NK-92 treated with Interleukin-12 subunit alpha and Interleukin-12 subunit beta, amount 100 ng/mL, for 24 hours (cell line): ENCODE measurements at places on chromosomes 4 and X.

- DNase-seq = no peak
Observed at GRCh38 chr4:41156574-41156973, 57.8 kb downstream of the APBB2 start.

DNA sequence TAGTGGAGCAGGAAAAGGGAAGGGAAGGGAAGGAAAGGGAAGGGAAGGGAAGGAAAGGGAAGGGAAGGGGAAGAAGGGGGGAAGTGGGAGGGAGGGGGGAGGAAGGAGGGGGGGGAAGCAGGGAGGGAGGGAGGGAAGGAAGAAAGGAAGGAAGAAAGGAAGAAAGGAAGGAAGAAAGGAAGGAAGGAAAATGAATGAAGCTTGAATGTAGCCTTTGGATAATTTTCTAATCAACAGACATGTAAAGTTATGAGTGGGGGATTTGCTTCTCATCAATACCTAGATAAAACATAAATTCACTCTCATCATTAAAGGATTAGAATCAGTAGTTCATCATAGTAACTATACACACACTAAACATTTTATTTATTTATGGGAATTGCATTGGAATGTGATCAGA is 446.9 kb upstream of the FAM241A start:
- DNase-seq = no peak

DNA sequence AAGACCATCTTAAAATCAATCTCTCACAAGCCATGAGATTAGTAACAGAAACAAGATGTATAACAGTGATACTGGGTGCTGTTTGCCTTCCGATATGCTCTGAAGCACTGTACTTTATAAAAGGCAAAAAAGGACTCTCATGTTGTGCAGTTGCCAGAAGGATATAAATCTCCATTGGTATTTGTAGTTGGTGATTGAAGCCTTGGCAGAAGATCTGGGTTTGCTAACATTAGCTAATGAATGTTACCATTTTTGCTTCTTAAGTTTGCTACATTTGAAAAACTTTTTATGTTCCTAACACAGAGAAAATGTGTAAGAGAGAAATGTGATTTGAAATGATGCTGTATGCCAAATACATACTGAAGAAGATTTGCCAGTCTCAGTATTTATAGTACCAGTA is 44.4 kb downstream of the RAP1GDS1 start:
- DNase-seq = no peak

GRCh38 chr4:154529728-154530519 is 20.3 kb downstream of the PLRG1 start:
- DNase-seq = no peak

GRCh38 chr4:73387552-73387951 is 16.5 kb upstream of the ALB start:
- no peak for DNase-seq

DNA sequence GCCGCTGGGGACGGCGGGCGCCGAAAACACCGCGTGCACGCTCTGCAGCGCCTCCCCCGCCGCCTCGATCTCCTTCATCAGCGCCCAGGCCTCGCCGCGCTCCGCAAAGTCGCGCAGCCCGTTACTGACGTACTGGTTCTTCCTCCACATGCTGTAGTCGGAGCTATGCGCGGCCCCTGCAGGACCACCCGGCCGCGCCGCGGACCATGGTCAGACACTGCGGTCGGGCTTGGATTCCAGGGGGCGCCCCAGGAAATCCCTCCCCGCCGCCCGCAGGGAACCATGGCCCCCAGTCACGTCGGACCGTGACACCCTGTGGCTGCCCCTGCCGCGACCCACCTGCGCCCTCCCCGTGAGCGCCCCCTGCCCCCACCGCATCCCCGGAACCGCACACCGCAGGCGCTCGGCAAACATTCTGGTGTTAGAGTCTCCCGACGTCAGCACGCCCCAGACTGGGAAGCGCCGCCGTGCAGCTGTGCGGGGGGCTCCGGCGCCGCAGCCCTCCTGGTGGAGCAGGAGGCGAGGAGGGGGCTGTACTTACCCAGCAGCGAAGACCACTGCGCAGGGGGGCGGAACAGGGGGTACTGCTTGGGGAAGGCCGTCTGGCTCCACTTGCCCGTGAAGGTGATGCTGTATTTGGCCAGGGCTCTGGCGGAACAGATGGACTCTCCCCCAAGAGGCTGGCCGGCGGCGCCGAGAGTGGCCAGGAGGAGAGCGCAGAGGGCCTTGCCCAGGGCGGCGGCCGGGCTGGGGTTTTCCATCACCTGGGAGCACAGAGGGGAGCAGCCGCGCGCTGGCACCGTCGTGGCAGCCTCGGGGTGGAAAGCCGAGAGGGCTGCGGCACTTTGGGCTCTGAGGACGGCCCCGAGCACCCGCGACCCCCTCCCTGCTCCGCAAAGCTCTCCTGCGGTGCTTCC is 814 bp downstream of the SPON2 start:
- no peak for DNase-seq

- no peak for DNase-seq
Observed at GRCh38 chr4:150581641-150582051, 305 bp upstream of the MAB21L2 start.

GRCh38 chr4:79317711-79318110 is 8.2 kb downstream of the NAA11 start:
- DNase-seq = no peak

DNA sequence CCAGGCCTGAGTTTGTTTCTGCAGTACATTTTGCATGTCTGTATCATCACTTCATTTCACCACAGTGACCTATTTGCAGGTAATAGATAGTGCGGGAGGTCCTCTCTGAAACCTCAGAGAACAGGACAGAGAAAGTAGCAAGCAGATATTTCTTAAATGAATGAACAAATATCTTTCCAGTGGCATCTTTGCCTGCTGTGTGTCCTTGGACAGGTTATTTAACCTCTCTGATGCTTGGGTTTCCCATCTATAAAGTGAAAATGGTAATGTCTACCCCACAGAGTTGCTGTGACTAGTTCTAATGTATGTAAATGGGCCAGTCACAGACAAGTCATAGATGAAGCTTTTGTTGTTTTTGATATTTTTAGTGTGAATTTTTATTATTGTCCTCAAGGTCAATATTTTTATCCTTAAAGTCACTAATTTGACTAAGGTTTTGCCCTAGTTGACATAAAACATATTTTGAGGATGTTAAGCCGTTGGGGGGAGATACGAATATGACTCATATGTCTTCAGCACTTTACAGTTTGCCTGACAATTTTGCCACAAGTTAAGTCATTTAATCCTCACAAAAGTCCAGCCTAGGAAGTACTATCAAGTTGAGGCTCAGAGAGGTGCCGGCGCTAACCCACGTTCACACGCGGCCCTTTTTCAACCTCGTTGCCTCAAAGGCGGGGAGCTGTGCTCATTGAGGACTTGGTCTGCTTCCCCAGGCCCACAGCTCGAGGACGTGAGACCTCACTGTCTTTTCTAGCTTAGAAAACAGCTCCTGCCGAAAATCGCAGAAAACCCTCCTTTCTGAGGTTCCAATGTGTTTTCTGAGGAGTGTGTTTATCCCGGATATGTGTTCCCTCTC is 126.7 kb upstream of the STX18 start:
- DNase-seq = no peak

DNA sequence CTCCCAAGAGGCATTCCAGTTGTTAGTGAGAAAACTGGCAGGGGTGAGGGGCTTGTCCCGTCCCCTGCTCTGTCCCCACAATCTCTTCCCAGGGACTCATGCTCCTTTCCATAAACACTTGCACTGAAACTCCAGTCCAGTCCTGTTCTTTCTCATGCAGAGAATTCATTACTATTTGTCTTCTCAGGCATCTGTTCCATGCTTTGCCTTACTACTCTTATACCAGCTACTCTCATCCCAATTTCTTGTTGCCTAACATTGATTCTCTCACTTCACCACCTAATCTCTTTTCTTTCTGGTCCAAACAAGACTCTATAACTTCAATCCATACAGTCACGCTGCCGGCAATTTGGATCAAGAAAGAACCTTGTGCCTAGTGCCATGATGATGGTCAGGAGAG is 97.1 kb upstream of the VEGFC start:
- no peak for DNase-seq

DNA sequence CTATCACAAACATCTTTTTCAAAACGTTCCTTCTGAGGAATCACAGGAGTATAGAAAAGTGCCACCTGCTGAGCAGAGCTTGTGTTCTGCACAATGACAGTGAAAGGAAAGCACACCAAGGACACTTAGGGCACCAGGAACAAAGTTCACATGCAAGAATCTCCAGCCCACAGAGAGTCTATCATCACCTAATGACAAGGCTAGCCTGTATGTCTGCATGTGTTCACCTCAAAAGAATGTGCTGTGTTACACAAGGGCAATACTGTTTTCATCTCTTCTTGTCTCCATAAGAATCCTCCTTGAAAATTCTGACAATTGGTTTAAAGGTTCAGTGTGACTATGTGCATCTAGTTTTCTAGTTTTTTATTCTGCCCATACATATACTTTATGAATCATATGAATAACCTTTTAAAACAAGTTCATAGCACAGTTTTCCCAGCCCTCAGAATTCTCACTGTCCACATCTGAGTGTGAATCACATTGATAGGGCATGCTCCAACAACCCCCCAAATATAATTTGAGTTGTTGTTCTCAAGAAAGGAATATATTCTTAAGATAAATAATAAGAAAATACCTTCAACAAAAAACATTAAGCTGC is 118.0 kb downstream of the PWWP3B start:
- DNase-seq = no peak

- DNase-seq = no peak
Observed at GRCh38 chr4:62210486-62210885, 1010.4 kb downstream of the ADGRL3 start.
